NCI-H187 (cell line): ENCODE measurements at places on chromosomes 7 and 10.

- no peak for DNase-seq
Observed at GRCh38 chr10:101303087-101303703, 50.8 kb upstream of the BTRC start.

GRCh38 chr7:143296686-143297085 is 8.5 kb downstream of the CASP2 start:
- no peak for DNase-seq

DNA sequence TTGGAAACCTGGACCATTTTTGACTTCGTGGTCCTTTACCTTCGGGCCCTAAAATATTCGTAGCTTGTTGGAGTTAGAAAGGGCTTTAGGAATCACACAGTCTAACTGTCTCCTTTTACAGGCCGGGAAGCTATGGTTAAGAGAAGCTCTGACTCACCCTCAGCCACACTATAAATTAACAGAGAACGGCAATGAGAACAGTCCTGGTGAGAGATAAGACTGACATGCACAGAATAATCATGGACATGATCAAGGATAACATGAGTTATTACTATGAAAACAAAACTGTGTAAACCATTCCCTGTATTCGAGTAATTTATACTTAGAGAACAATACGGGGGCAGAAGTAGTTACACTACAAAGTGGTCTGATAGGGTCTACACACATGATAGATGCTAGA is 162.5 kb upstream of the MALRD1 start:
- no peak for DNase-seq

DNA sequence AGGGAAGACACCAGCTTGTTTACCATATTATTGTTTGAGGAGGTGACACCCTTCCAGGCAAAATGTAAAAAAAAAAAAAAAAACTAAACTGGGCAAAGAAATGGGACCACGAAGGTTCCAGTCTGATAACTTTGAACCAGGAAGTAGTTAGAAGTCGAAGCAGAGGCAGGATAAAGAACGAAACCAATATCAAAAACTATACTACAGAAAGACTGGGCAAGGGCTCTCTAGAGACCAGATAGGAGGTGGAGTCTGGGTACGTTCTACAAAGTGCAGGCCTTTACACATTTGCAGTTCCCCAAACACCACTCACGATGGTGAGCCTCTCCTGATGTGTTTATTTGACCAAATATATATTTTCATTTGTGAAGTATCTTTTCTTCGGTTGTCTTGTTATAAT is 125.7 kb upstream of the CDK1 start:
- no peak for DNase-seq

- no peak for DNase-seq
Observed at GRCh38 chr7:935164-935873, 19.2 kb downstream of the ADAP1 start.

DNA sequence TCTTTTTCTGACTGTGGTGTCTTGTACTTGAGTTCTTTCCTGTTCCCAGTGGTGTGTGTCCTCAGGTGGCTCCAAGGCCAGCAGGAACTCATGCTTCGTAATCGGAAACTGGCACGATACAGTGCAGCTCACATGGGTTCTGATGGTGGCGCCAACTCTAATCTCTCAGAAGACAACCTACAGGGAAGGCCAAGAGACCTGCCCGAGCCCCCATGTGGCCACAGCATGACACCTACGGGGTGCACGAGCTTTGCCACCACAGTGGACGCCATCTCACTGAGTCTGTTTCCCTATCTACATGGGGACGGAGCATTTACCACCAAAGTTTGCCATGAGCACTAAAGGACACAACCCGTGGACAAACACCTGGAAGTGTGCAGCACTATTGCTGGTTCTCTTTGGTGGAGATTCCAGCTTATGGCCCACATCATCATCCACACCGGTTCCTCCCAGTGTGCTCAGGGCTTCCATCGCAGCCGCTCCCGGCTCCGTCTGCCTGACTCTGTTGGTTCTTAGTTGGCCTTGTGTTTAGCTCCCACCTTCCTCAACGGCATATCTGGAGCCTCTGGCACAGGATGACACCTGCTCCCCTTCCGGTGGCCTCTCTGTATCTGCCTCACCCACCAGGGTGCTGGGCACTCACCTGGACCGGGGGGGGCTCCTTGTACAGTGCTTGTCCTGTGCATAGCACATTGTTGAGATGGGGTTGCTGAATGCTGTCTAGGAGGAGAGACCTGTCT is 586.6 kb upstream of the MKI67 start:
- no peak for DNase-seq

DNA sequence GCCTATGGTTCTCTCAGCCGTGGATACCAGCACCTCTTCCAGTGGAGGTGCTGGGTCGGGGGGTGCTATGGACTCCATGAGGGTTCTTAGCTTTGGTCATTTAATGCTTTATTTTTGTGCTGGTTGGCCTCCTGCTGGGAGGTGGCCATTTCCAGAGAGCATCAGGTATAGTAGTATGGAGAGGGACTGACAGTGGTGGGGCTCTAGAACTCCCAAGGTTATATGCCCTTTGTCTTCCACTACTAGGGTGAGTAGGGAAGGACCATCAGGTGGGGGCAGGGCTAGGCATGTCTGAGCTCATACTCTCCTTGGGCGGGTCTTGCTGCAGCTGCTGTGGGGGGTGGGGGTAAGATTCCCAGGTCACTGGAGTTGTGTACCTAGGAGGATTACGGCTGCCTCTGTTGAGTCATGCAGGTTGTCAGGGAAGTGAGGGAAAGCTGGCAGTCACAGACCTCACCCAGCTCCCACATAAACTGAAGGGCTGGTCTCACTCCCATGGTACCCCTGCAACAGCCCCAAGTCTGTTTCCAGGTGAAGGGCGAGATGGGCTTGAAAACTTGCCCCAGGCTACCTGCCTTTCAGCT is 763.2 kb upstream of the LRRTM3 start:
- DNase-seq: no peak

- DNase-seq: no peak
Observed at GRCh38 chr7:37418381-37418780, 30.3 kb downstream of the ELMO1 start.

DNA sequence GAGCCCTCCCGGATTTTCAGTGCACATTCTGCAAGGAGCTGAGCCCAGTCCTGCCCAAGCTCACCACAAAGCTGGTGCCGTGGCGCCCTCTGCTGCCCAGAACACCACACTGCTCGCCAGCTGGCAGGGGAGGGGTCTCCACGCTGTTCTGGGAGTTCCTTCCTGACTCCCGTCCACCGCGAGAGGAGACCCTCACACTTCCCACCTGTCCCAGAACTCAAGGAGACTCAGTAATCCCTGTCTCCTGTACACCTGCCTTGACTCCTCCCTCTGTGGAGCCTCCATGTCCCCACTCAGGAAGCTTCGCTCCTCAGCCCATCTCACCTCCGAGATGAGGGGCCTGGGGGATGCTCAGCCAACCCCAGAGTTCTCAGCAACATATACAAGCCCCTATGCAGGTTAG is 11.3 kb downstream of the C10orf105 start:
- DNase-seq: peak; percentile 2

GRCh38 chr7:123028339-123028738 is 32.8 kb upstream of the TAS2R16 start:
- DNase-seq: no peak

- DNase-seq: no peak
Observed at GRCh38 chr7:76155938-76156337, 45.8 kb upstream of the SRRM3 start.

GRCh38 chr10:45308707-45309106 is 6.7 kb downstream of the OR13A1 start:
- DNase-seq: no peak

DNA sequence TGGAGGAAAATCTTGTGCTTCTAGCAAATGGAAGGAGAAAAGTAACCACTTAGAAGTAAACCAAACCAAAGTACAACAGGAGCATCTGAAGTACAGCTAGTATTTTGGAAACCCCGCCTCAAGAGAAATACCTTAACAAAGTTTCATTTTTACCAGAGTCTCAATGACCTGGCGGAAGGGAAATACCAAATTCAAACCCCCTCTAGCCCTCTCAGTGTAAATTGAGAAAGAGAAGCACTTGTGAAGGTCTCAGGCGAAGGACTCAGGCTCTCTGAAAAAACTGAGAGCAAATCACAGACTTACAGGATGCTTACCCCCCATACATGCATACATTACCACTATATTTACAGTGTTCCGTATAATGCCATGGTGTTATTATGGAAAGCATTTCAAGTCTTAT is 70.1 kb downstream of the ZPBP start:
- no peak for DNase-seq

GRCh38 chr7:74044366-74045350 is 16.7 kb downstream of the ELN start:
- no peak for DNase-seq

- DNase-seq: no peak
Observed at GRCh38 chr10:89120931-89121763, 86.0 kb downstream of the CH25H start.

- DNase-seq: no peak
Observed at GRCh38 chr10:28841625-28842024, 164.3 kb downstream of the BAMBI start.

- no peak for DNase-seq
Observed at GRCh38 chr7:120156476-120156875, 116.5 kb upstream of the KCND2 start.

- no peak for DNase-seq
Observed at GRCh38 chr7:144408121-144408520, 4.6 kb upstream of the NOBOX start.

GRCh38 chr10:72260976-72261783 is 12.5 kb upstream of the DDIT4 start:
- no peak for DNase-seq

- no peak for DNase-seq
Observed at GRCh38 chr10:69867699-69868558, 66.2 kb downstream of the COL13A1 start.

- DNase-seq: no peak
Observed at GRCh38 chr10:61974601-61975390, 73.3 kb downstream of the ARID5B start.

DNA sequence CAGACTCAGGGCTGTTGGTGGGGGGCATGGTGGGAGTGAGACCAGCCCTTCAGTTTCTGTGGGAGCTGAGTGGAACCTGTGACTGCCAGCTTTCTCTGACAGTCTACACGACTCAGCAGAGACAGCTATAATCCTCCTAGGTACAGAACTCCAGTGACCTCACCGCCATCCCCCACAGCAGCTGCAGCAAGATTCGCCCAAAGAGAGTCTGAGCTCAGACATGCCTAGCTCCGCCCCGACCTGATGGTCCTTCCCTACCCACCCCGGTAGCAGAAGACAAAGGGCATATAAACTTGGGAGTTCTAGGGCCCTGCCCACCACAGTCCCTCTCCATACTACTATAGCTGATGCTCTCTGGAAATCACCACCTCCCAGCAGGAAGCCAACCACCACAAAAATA is 500.1 kb downstream of the ETV1 start:
- DNase-seq: no peak

DNA sequence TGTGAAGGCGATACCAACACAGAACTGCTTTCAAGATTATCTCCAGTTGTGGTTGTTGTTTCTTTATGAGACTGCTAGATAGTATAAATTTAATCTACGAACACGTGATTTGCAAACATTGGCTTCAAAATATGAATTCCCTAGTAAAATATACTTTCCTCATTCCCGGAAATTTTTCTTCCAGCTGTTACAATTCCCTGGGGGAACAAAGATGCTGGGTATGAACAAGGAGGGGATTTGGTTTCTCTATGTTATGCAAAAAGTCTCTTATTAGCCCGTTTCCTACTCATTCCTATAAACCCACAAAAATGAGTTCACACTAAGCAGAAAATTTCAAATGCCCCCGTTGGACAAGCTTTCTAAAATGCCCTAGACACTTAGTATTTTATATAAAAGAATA is 928.3 kb downstream of the CNTNAP2 start:
- no peak for DNase-seq

DNA sequence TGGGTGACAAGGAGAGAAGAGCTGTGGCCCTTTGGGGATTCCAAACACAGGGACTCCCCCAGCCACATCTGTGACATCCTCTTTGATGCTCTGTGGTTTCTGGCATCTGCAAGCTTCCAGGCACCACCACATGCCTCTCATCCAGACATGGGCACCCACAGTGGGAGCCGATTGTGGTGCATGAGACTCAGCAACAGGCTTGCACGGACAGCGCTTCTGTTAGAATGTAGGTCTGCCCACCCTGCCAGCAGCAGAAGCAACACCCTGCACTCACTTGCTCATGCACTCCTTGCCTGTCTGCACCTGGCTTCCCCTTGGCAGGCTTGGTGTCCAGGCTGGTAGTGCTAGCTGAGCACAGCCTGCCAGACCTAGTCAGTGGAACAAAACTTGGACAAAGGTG is 735.0 kb upstream of the ZWINT start:
- no peak for DNase-seq

DNA sequence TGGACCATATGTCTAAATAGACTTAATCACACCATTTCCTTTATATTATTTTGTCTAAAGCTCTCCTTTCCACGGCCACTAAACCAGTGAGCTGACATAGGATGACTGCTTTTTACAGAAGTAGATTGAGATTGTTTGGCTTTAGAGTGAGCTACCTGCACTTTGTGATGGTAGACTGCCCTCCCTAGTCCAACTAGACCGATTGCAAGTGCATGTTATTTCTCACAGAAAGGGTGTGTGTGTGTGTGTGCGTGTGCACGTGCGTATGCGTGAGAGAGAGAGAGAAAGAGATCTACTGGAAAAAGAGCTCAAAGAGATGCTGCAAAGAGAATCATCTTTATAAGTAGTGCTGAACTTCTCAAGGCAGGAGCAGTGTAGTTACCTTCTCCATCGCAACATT is 60.7 kb downstream of the VCL start:
- DNase-seq: no peak

DNA sequence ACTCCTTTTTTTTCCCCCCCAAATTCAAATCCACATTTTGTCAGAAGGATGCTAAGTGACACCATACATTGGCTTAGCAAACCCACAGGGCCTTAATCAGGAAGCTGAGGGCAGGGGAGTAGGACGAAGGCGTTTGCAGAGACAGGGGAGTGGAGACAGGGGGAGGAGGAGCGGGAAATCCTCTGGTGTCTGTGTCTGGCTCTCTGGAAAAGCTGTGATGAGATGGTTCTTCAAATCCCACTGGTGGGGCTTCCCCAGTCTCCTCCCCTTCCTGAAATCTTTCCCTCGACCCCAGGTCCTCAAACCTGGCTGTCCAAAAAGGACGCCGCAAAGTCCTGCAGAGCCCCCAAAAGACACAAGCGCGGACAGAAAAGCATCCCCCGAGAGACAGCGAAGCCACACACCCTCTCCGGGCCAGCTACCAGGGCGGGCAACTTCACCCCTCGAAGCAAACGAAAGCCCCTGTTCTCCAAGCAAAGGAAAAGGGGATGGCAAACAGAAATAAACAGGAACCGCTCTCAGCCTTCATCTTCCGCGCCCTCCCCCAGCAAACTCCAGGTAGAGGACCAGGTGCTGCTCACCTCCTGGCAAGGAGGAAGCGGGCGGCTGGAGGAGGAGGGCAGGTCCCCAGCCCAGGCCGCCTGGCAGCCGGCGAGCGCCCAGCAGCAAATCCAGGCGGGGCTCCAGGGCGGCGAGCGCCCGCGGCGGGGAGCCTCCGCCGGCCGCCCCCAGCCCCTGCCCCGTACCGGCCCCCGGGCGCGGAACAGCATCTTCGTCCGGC is 520 bp downstream of the ELAPOR2 start:
- peak; percentile 45 for DNase-seq
